ENCODE measurements at places on chromosomes 5 and 9. TPM values are rescaled to one million over a fixed set of nuclear protein-coding genes. Genes with fewer than 3 reads are reported as not detected.

Gene IL9
- total RNA-seq = not detected

Gene GPR150
- total RNA-seq = 0.87 TPM

Gene CDH6
- total RNA-seq = not detected

Gene FAXDC2
- not detected for total RNA-seq

Gene NUTM2F
- total RNA-seq = not detected

Gene LCP2
- 309 TPM for total RNA-seq

DNA sequence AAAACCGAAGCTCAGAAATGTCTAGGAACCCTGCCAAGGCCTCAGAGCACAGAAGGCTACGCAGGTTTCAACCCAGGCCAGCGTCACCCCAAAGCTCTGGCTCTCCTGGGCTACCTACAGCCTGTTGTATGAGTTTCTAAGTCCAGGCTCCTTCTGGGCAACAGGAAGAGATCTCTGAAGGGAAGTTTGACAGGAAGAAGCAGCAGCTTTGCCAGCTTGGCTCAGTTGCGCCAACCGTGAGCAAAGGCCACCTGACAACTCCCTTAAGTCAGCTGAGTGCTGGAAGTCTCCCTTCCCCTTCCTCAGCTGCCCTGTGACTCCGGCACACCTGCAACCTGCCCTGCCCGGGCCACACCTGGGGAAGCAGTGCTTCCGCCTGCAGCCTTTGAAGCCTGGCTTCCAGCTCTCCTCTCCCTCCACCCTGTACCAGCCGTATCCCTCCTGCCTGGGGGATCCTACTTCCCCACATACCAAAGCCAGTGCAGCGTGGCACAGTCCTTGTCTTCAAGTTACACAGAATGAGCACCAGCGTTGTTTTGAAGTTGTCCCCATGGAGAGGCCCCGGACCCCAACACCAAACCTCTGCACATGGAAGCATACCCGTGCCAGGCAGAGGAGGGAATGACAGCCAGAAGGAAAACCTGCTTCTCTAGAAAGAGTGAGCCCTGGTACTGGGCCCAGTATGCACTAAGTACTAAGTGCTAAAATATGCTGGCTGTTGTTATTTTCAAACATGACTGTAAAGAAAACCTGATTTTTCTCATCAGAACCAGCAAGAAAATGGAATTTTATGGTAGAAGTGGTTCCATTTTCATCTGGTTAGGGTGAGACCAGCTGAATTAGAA lies 36.5 kb downstream of the SHB start:
- DNase-seq = no peak
- no peak overlapping the region for H3K4me3 ChIP-seq
- no peaks in the 10 kb centered on the region for H3K36me3 ChIP-seq

DNA sequence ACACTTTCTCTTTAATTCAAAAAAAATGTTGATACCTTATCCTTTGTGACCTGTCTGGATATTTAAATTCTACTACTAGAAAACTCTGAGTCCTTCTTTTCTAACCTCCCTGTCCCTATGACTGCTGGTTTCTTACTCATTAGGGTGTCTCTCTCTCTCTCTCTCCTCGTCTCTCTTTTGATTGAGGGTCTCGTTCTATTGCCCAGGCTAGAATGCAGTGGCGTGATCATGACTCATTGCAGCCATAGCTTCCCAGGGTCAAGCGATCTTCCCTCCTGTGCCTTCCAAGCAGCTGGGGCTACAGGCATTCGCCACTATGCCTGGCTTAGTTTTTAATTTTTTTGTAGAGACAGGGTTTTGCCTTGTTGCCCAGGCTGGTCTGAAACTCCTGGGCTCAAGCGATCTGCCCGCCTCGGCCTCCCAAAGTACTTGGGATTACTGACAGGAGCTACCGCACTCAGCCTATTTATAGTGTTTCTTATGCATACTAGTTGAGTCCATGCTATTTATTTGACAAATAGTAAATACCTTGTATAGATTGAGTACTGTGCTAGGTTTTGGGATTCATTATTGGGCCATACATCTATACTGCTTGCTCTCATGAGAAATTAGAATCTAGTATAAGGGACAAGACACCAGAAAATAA lies 61.9 kb downstream of the NSD1 start:
- H3K27ac ChIP-seq = no peak overlapping the region
- H3K36me3 ChIP-seq = peaks cover 36% of the 10 kb centered on the region
- no peak overlapping the region for H3K4me3 ChIP-seq
- peaks cover 10% of the 10 kb centered on the region for H3K4me1 ChIP-seq

- peak overlapping the region; percentile 1 for H3K27ac ChIP-seq
- H3K4me1 ChIP-seq = peaks cover 58% of the 10 kb centered on the region
- no peak overlapping the region for H3K4me3 ChIP-seq
- peaks cover 41% of the 10 kb centered on the region for H3K36me3 ChIP-seq
Observed at GRCh38 chr9:110065532-110065931, 142.4 kb downstream of the C9orf152 start.

GRCh38 chr5:180090769-180091546 lies 19.4 kb upstream of the RNF130 start:
- H3K27ac ChIP-seq = no peak overlapping the region
- peaks cover 9% of the 10 kb centered on the region for H3K27me3 ChIP-seq
- peak overlapping the region; percentile 40 for H3K4me3 ChIP-seq
- no peak for DNase-seq

DNA sequence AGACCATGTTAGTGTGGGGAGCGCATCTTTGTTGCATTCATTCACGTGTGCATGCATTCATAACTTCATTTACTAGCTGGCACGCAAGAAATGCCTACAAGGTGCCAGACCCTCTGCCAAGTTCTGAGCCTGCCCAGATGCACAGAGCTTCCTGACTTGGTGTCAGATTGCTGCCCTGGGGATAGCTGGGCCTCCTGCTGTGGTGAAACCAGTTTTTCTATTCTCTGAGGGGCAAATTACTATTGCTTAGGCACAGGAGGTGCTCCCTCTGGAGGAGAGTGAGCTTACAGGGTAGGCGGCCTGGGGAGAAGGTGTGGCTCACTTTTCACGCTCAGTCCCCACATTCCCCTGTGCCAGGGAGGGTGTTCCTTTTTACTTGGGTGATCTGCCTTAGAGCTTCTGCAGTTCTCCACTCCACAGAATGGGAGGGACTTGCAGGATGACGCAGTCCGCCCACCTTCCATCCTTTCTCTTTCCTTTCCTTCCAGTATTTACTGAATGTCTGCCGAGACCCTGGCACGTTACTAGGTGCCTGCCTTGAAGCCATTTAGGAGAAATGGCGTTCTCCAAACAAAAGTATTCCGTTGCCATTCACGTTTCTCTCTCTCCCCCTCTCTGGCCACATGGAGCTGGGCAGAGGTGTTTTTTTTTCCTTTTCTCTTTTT lies 27.9 kb upstream of the CTNNA1 start:
- no peak overlapping the region for H3K4me3 ChIP-seq
- peaks cover 16% of the 10 kb centered on the region for H3K4me1 ChIP-seq
- DNase-seq = no peak

GRCh38 chr5:90050103-90050502 lies 359.5 kb downstream of the CETN3 start:
- H3K27ac ChIP-seq = no peak overlapping the region
- H3K36me3 ChIP-seq = no peaks in the 10 kb centered on the region
- no peak for DNase-seq
- H3K27me3 ChIP-seq = no peaks in the 10 kb centered on the region
- no peak overlapping the region for H3K4me3 ChIP-seq

DNA sequence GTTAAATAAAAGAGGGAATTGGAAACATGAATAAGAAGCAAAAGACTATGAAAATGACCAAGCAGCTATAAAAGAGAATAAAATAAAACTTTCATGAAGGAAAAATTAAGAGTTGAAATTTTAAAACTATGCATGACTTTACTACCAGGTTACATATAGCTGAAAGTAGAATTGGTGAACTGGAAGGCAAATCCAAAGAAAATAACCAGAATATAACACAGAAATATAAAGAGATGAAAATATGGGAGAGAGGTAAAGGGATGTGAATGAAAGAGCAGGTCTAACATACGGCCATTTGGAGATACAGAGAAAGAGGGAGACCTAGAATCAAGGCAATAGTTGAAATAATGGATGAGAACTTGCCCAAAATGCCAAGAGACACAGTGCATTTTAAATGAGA lies 42.9 kb upstream of the TDRD7 start:
- no peak for DNase-seq
- no peaks in the 10 kb centered on the region for H3K4me1 ChIP-seq
- H3K27me3 ChIP-seq = peaks cover 3% of the 10 kb centered on the region
- H3K27ac ChIP-seq = no peak overlapping the region
- no peak overlapping the region for H3K4me3 ChIP-seq

GRCh38 chr5:109701792-109702191 lies 12.1 kb downstream of the MAN2A1 start:
- H3K27me3 ChIP-seq = no peaks in the 10 kb centered on the region
- no peak overlapping the region for H3K27ac ChIP-seq
- peaks cover 36% of the 10 kb centered on the region for H3K4me1 ChIP-seq
- H3K36me3 ChIP-seq = peaks cover 49% of the 10 kb centered on the region
- no peak for DNase-seq

GRCh38 chr9:132049323-132049882 lies 30.3 kb downstream of the MED27 start:
- DNase-seq = no peak
- H3K4me1 ChIP-seq = no peaks in the 10 kb centered on the region
- no peak overlapping the region for H3K27ac ChIP-seq
- H3K27me3 ChIP-seq = no peaks in the 10 kb centered on the region
- H3K4me3 ChIP-seq = no peak overlapping the region

All from activated CD4-positive, alpha-beta T cell treated with anti-CD3 and anti-CD28 coated beads, Interleukin-2, amount 10 ng/mL, durations not matched to agents 7 days and 5 days (primary cell).